DMS153 (cell line): ENCODE measurements at places on chromosomes 6 and 20.
A peak's percentile ranks its signal among the peaks of the same experiment; 100 is the strongest.

DNA sequence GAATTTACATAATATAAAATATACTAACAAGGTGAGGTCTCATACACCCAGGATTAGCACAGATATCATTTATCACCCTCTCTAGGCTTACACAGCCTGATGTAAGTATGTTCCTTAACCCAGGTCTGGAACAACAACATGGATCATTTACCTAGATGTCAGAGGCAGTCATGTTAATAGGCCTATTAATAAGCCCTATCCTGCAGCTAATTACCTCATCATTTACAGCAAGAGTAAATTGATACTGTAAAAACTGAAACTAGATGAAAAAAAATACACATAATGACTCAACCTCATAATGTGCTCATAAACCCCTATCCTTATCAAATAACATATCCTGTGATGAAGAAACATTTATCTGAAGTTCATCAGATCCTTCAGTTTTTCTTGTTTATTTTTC lies 334.3 kb upstream of the MANEA start:
- DNase-seq: no peak

DNA sequence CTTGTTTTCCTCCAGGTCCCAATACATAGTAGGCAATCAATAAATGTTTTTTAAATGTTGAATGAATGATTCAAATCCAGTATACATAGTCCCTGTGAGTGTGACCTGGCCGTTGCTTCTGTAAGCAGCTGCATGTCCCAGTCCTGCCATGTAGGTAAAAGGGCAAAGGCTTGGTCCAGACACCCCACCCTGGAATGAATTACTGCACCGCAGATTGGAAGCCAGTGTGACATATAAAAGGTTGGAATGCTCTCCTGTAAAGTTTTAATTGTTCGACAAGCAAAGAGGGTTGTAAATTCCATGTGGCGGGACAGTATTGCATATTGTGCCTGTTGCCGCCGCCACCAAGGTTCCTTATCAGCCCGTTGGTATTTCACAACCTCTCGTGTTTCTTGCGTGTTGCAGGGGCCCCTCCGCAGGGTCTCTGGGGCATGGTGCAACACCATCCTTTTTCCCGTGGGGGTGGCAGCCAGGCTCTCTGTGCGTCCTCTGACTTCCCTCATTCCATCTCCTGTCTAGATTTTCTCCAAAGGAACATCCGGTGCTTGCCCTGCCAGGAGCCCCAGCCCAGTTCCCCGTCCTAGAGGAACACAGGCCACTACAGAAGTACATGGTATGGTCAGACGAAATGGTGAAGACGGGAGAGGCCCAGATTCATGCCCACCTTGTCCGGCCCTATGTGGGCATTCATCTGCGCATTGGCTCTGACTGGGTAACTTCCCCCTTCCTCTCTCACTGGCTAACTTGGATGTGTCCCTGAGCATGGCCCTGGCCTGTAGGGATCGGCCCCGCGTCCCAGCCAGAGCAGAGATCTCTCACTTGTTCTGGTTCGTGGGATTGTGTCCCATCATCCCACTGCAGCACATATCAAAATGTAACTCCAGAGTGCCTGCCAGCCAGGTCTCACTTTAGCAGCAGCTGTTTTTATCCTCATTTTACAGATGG lies 20.3 kb downstream of the POFUT1 start:
- no peak for DNase-seq

DNA sequence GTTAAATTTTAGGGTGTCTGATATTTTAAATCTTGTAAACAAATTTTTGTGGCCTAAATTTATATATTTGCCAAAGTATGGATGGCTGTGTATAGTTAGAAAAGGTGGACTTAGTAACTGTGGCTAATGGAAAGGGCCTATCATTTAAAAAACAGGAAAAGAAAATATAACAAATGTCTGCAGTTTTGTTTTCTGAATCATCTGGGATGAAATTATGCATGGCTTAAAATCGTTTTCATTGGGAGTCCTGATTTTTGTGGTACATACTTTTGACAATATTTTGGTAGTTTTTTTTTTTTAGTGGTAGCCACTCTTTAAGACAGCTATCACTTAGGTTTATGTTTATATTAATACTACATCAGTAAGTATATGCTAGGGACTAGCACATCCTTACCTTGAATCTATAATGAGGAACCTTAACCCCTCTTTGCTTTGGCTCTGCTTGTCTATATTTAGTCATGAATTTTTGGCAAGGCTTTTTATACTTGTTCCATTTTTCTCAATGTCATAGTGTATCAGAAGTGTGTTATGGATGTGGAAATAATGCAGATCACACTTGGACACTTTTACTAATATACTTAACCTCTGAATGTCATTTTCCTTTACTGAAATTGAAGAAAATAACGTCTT lies 5.6 kb downstream of the ARID1B start:
- no peak for DNase-seq

GRCh38 chr6:85068221-85068620 lies 303.8 kb upstream of the TBX18 start:
- DNase-seq: no peak

GRCh38 chr20:45959956-45960630 lies 11.9 kb downstream of the ZNF335 start:
- DNase-seq: no peak

GRCh38 chr20:12575352-12576095 lies 433.2 kb upstream of the SPTLC3 start:
- no peak for DNase-seq

DNA sequence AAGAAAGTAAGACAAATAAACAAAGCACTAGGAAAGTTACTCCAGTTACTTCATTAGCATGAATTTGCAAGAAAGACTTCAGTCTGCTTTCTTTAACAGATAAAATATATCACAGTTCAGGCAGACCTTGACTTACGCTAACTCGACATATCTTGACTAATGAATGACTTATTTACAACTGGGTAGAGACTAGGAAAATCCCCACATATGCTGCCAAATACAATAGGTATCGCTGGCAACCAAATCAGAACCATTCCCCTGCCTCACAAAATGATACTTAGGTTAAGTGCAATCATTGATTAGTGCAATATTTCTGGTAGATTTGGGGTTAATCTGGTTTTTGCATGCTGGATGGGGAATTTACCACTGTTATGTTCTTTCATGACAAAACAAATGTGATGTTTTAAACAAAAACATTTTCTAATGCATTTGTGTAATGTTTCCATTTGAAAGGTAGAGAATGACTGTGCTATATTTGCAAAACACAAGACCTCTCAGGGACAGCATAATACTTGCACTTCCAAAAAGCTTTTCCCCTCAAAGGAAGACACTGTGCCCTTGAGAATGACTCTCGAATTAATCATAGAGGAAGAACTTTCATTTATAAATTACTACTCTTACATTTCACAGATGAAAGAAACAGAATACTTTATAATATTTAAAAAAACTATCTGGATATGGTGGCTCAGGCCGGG lies 101.6 kb downstream of the PRKN start:
- no peak for DNase-seq

- DNase-seq: no peak
Measured at GRCh38 chr6:28158318-28158717, 16.6 kb downstream of the ZKSCAN8 start.

- DNase-seq: no peak
Measured at GRCh38 chr6:105921781-105922180, 164.4 kb upstream of the PRDM1 start.

GRCh38 chr20:38897267-38897666 lies 28.9 kb upstream of the FAM83D start:
- DNase-seq: no peak

DNA sequence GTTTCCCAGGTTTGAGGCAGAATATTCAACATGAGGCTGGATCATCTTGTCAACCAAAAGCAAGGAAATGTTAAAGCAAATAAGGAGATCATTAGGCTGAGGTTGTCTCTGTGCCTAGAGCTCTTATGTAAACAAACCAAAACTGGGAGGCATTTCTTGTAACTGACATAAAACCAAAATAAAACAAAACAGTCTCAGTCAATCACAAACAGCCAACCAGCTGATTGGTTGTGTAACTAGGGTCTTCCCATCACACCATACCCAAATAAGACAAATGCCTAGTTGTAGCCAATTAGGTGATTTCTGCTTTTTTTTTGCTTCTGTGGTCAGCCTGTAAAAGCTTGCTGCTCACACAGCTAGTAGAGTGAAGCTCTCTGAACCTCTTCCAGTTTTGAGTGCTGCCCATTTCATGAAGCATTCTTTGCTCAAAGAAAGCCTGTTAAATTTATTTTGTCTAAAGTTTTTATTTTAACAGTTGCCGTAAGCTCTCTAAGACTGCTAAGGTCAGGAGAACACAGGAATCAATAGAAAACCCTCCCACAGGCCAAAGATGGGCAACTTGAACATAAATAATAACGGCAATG lies 8.9 kb upstream of the FITM2 start:
- no peak for DNase-seq

DNA sequence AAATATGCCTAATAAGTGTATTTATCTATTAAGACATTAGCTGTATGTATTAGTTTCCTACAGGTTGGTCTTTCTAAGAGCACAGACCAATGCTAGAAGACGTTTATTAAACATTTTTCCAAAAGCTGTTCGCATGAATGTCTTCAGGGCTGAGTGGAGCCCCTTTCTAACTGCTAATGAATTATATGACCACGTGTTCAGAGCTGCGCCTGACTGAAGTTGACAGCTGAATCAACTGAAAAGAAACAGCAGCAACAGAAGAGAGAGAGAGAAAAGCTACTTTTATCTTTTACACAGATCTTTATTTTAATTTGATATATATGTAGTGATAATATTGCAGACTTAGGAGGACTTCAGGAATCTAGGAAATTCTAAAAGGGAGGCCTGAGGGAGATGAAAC lies 75.2 kb upstream of the ARID1B start:
- DNase-seq: no peak

GRCh38 chr6:163327921-163328320 lies 86.6 kb upstream of the QKI start:
- DNase-seq: no peak

- DNase-seq: peak; percentile 23
Measured at GRCh38 chr6:163543321-163543720, 128.8 kb downstream of the QKI start.

- DNase-seq: no peak
Measured at GRCh38 chr6:151806757-151807512, 547 bp upstream of the ESR1 start.

DNA sequence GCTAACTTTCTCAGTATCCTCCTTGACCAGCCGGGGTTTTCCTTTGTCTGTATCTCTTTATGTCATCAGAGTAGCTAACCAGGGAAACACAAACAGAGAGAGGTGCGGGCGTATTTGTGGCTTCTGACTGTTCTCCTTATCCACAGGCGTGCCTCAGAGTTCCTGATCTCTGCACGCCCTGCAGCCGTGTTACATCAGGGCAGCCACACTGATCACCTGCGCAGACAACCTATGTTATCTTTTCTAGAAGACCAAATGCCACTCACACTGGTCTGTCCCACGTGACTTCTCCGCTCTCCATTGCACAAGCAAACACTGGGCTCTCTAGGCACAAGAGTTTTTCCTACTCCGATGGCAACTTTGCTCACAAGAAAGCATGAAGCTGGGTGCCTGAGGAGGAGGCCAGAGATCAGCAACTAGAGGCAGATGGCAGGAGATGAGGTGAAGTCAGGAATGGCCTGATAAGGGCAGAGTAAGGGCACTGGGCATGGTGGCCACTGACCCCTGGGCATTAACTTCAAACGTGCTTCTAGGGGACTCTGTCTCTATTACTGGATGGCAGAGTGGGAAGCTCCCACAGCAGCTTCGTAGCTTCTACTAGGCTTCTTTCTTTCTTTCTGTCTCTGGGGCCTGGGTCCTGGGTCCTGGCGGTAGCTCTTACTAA lies 4.5 kb downstream of the PDE10A start:
- DNase-seq: no peak

DNA sequence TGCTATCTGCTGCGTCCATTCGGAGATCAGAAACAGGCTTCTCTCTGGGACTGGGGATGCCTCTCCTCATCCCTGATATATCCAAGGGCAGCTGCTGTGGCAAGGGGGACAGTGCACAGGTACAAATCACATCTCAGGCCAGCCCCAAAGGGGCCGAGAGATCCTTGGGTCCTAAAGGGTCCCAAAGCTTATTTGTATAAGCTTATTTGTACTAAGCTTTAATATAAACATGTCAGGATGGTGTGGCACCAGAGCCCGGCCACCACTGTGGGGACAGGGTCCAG lies 45.3 kb downstream of the FGD2 start:
- DNase-seq: no peak

DNA sequence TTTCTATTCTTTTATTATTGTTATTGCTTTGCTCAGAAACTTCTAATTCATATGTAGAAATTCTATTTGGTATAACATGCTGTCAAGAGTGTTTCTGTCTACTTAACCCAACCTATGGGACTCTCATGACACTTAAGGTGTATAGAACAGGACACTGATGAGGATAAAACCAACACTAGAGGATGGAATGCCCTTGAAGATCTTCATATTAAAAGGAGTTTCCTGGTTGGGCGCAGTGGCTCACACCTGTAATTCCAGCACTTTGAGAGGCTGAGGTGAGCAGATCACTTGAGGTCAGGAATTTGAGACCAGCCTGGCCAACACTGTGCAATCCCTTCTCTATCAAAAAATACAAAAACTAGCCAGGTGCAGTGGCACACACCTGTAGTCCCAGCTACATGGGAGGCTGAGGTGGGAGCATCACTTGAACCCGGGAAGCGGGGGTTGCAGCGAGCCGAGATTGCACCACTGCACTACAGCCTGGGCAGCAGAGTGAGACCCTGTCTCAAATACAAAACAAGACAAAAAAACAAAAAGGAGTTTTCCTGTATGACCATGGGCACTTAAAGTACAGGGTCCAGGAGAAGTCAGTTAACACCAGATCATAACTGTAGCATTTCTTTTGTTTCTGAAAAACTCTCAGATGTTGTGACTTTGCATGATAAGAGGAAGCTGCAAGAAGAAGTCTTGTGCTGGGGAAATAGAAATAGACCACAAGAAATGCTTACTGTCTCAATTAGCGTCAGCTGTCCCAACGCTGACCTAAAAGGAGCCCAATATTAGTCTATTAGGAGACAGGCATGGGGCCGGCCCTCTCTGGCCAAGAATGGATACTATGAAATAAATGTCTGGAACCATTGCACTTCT lies 38.9 kb upstream of the CD2AP start:
- DNase-seq: no peak

DNA sequence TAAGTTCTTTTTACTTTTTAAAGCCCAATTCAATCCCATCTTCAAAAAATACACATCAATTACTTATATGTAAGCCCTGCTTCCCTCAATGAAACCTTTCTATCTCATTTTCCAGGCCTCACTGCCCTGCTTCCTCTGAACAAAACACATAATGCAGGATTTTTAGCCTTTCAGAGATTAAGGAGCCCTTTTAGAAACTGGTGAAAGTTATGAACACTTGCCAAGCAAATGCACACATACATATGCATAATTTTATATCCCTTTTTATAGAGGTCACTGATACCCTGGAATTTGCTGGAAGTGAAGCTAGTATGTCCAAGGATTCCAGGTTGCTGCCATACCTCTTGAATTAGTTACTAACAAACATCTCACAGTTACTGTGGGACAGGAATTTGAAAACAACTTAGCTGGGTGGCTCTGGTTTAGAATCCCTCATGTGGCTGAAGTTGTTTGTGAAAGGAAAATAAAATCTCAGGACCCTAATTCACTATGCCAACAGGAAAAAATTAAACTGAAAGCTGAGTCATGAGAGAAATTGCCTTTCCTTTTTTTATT lies 75.8 kb downstream of the UBE3D start:
- no peak for DNase-seq
